ENCODE measurements at places on chromosomes 13 and 19.

DNA sequence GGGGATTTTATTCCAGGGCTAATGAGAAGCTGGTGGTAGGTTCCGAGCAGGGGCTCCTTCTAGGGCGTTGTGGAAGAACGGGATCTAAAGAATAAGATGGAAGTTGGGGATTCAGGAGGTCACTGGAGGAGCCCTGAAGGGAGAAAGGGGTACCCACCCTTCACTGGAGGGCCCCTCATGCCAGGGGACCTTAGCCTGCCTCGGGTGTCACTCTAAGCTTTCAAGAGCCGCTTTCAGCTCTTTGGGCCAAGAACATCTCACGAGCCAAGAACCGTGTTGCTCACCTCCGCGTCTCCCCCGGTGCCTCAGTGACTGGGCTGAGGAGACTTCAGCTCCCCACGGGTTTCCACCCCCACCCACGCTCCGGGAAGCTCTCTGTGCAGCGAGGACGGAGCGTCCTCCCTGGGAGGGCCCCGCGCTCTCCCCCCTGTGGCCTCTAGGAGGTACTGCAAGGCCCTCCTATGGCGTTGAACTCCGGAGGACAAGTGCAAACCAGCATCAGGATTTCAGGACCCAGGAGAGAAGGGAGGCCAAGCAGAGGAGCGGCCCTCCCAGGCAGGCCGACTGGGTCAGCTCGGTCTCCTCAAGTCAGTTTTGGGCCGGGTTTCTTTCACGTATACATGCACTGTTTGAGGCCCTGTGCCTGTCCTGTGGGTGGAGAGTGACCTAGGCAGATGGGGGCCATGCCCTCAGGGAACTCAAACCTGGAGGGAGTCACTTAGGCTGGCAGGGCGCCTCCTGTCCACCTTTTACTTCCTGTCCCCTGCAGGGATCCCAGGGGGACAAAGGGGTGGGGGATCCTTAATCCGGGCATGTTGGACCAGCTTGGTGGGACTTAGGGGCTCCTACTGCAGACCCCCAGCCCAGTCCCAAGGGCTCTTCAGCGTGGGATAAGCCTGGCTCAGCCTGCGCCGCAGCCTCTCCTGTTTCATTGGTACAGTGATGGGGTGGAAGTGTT lies 5.1 kb upstream of the KRTDAP start:
- peak; percentile 9 for DNase-seq

- no peak for DNase-seq
These were observed 301.0 kb downstream of the TBC1D4 start for GRCh38 chr13:75180805-75181455.

DNA sequence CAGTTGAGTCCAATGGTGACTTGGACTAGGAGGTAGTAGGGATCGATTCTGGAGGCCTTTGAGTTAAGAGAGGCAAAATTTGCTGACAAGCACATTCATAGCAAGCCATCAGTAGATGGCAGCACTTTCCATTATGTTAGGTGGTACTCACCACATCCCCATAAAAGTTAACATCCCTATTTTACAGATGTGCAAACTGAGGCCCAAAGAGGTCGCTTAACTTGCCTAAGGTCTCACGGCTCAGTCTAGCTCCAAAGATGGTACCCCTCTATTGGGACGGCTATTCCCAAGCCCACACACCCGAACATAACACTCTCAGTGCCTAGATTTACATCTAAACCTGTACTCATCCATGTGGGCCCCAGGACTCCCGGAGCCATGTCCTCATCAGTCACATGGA lies 21.5 kb upstream of the FOSB start:
- no peak for DNase-seq

DNA sequence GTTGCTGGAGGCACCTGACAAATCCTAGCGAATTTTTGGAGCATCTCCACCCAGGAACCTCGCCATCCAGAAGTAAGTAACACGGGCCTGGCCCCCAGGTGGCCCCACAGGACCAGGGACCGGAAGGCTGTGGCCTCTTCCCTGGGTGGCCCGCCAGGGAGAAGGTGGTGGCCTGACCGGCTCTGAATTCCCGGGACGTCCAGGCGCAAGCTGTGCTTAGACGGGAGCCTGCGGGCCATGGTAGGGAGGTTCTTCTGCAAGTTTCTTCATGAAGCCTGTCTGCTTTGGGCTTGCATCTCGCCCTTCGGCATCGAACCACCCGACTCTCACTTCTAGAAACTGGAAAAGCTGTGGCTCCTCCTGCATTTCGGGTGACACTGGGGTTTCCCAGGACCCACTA lies 47.4 kb downstream of the KDM4B start:
- no peak for DNase-seq

DNA sequence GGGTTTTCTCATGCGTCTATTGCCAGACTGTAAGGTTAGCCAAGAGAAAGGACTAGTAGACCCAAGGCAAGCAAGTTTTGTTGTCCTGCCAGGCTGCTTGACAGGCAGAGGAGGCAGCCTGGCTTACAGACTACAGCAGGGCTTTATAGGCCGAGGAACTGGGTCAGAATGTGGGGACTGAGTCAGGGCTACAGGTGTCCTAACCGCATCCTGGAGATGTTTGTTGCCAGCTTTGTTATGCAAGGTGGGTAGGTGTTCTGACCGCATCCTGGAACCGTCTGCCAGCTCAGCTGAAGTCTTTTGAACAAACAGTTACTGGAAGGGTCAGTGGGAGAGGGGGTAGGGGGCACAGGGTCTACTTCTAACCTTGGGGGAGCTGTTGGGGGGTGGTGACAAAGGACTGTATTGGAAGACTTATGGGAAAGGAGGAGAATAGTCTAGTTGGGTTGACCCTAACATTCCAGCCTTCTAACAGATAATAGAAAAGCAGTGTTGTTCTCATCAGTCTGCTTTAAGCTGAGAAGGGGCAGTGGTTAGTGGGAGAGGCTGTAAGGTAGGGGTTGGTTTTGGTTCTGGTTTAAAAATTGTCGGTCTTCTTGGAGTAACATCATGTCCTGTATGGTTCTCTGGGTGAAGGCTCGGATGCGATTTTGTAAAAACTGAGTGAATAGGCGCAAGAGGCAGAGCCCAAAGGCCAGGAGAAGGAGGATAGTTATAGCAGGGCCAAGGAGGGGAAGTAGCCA lies 913.8 kb upstream of the SLITRK5 start:
- no peak for DNase-seq

GRCh38 chr19:40241809-40242384 lies 15.4 kb upstream of the CCNP start:
- DNase-seq, result no peak

GRCh38 chr19:7817801-7818200 lies 12.2 kb upstream of the EVI5L start:
- no peak for DNase-seq

GRCh38 chr13:110521946-110522345 lies 39.6 kb downstream of the RAB20 start:
- no peak for DNase-seq

DNA sequence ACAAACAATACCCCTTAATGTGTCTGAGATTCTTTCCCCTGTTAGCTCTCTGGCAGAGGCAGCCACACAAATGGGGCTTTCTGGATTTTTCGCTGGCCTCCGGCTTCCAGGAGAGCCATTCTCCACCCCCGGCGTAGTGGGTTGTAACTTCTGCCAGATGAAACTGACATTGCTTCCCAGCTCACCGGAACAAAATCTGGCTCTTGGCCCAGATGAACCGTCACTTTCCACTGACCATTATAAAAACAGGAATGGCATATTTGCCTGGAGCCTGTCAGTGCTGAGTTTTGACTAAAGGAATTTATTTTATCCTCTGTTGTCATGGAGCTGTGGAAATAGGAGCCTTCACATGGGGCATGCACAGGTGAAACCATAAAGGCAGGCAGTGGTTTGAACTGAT lies 120.6 kb upstream of the GPR12 start:
- DNase-seq, result no peak

GRCh38 chr19:50797781-50798658 lies 7.8 kb downstream of the ACP4 start:
- no peak for DNase-seq

DNA sequence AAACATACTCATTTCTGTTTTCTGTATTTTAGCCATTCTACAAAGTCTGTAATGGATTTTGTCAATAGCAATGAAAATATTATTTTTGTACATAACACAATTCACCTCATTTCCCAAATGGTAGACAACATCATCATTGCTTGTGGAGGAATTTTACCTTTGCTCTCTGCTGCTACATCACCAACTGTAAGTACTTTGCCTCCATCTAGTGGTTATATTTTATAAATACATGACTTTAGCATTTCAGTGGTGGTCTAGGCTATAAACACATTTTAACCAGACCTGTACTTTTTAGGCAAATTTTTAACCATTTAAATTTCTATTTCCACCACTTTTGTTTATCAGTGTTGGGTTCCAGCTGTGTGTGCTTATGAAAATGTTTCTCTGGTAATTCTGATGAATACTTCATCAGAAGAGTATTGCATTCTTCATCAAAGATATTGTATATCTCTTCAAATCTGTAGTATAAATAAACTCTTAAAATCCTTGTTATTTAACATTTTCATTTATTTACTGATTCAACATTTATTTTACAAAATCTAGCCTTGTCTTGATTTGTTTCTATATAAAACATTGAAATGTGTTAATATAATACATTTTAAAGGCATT lies 222.4 kb downstream of the NBEA start:
- peak; percentile 6 for DNase-seq
